ENCODE measurements at places on chromosomes 6 and 20.

- no peak for DNase-seq
Observed at GRCh38 chr6:56729719-56730118, 87.0 kb upstream of the DST start.

DNA sequence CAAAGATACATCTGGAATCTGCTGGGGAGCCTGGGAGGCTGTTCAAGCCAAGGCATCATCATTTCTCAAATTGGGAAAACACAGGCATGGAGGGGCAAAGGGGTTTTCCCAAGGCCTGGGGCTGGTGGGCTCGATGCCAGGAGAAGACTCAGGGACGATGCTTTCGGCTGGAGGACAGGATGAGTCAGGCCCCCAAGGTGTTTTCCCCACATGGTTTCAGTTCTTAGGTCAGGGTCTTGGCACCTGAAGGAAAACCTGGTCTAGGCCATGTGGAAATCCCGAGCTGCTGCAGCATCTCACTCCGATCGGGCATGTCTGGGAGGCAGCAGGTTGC is 348.1 kb downstream of the CDC5L start:
- no peak for DNase-seq

- DNase-seq = no peak
Observed at GRCh38 chr6:12886961-12887775, 170.6 kb downstream of the PHACTR1 start.

GRCh38 chr6:124147621-124148020 is 344.0 kb downstream of the NKAIN2 start:
- no peak for DNase-seq

DNA sequence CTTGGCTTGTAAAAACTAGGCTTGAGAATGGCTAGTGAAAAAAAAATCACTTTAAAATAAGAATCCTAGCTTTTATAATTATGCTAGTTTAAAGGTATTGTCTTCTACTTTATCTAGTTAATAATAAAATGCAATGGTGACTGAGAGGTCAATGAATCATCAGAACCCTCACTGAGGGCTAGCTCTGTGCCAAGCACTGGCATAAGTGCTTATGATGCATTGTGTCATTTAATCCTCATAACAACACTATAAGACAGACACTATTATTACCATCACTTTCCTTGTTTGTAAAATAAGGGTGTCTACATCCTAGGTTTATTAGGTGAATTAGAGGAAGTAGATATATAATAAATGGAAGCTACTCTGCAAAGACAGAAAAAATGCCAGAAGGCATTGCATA is 144.3 kb downstream of the F13A1 start:
- no peak for DNase-seq

DNA sequence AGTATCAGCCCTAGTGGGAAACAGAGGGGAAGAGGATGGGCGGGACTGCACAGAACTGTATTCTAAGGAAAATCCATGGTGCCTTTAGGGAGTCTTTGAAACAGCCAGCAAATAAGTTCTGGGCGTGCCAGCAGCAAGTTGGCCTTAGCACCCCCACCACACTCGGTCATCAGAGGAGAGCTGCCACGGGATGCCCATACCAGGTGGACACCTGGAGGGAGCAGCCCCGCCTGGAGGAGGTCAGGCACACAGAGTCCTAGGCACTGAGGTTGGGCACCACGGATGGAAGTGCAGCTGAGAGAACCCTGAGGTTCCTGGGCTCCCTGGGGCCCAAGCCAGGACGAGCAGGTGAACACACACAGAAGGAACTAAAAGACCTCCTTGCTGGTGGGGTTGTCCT is 180.8 kb upstream of the PROKR2 start:
- DNase-seq = peak; percentile 62

DNA sequence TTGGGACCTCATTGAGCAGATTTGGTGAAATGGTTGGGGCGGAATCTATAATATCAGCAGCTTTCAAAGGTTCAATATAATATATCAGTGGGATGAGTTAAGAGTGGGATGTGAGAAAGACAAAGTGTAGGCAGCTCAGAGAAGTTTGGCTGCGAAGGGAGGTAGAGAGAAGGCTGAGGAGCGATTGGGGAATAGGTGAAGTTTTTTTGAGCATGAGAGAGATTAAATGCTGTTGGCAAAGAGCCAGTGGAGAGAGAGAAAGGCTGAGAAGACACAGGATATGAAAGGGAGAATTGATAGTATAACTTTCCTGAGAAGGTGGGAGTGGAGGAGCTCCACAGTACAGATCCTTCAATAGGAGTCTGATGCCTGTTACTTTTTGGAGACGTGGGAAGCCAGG is 12.1 kb upstream of the SERINC3 start:
- no peak for DNase-seq

GRCh38 chr6:100185615-100186014 is 191.6 kb upstream of the MCHR2 start:
- DNase-seq = no peak

- DNase-seq = peak; percentile 76
Observed at GRCh38 chr20:62066339-62066982, 780 bp upstream of the TAF4 start.

GRCh38 chr6:16985513-16986284 is 116.2 kb upstream of the STMND1 start:
- DNase-seq = no peak

GRCh38 chr6:26043384-26044139 is 43.7 kb upstream of the HFE start:
- peak; percentile 88 for DNase-seq

DNA sequence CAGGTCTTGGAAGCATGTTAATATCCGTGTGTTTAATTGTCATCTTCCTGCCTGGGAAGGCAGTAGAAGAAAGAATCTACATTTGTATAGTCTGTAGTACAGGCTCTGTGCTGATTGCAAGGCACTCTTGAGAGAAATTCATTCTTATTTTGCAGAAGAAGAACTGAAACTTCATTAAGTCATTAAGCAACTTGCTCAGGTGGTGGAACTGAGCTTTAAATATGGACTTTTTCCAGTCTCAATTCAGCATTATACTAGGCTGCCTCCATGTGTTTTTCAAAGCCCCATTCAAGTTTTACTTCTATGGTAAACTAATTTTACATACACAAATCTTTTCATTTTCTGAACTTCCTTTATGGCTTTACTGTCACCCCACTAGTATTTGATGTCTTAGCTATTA is 18.7 kb downstream of the ZNF451 start:
- DNase-seq = no peak

GRCh38 chr6:151400473-151400872 is 9.1 kb upstream of the ZBTB2 start:
- no peak for DNase-seq

DNA sequence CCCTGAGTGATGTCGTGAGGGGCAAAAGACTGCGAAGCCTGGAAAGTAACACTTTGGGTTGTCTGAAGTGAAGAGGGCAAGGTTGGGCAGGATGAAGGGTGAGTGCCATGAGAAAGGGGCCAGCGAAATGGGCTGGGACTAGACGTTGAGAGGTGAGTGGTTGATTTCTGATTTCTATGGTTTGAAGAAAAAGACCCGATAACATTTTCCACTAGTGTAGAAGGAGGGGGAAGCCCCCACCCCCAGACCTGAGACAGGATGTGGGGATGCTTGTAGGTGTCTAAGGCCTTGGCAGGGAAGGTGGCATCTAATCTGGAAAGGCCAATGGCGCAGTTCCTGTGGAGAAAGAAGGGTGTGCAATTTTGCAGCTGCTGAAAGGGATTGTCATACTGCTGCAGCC is 25.3 kb upstream of the KIF3B start:
- no peak for DNase-seq

Data from suprapubic skin (tissue), 4 donors.